ENCODE measurements at places on chromosomes 16 and 17.

DNA sequence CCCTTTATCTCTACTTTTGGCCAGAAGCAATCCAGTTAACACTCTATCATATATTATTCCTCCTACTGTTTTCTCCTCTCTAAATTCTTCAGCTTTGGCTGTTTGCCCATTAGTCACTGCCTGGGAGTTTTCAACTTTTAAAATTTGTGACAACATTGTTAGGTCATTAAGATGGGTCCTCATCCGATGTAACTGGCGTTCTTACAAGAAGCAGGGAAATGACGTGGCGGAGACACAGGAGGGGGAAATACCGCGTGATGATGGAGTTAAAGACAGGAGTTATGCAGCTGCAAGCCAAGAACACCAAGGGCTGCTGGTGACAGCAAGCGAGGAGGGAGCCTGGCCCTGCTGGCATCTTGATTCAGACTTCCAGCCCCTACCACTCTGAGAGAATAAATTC lies 34.8 kb upstream of the CPHXL start:
- DNase-seq, result no peak

- DNase-seq, result no peak
These were observed 73.4 kb downstream of the MRM3 start for GRCh38 chr17:855569-855968.

- no peak for DNase-seq
These were observed 9.3 kb upstream of the CARD14 start for GRCh38 chr17:80160536-80160935.

DNA sequence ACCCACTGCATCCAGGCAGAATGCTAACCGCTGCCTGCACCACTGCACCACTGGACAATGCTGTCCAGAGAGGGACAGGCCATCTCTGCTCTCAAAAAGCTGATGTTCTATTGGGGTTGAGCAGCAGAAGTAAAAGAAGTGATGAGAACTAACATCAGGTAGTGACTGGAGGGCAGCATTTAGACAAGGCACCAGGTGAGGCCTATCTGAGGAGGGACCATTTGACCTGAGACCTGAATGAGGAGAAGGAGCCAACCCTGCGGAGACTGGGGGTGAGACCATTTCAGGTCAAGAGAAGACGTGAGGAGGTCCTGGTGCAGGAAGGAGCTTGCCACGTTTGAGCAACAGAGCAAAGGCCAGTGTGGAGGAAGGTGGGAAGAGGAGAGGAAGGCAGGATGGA lies 34.0 kb downstream of the NTN1 start:
- DNase-seq, result no peak

DNA sequence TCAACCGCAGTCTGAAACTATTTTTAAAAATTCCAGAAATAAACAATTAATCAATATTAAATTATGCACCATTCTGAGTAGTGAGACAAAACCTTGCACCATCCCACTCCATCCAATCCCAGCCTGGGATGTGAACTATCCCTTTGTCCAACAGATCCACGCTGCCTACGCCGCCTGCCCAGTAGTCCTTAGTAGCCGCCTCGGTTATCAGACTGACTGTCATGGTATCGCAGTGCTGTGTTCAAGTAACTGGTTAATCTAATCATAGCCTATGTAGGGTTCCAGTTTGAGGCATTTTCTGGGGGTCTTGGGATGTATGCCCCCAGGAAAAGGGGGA lies 437.7 kb downstream of the HS3ST3B1 start:
- no peak for DNase-seq

Measured in thymus (tissue), 14 donors.